ENCODE measurements at places on chromosomes 13 and 19.

DNA sequence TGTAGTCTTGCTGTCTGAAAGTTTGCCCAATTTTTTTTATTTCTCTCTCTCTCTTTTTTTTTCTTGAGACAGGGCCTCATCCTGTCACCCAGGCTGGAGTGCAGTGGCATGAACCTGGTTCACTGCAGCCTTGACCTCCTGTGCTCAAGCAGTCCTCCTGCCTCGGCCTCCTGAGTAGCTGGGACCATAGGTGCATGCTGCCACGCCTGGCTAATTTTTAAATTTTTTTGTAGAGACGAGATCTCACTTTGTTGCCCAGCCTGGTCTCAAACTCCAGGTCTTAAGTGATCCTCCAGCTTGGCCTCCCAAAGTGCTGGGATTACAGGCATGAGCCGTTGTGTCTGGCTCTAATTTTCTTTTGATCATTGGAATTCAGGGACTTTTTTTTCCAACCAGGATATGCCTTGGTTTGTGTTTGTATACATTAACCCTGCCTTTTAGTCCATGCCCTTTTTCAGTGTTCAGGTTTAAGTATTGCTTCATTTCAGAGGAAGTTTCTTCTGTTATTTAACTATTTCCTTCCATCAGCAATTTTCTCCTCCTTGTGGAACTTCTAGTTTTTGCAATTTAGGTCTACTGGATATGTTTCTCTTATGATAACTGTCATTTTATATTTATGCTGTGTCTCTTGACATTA lies 201.4 kb downstream of the PCCA start:
- peaks cover 2% of the 10 kb centered on the region for H3K27me3 ChIP-seq
- H3K36me3 ChIP-seq: peaks cover 2% of the 10 kb centered on the region
- no peak overlapping the region for H3K27ac ChIP-seq
- DNase-seq: no peak

GRCh38 chr19:18171605-18172327 lies 1.8 kb upstream of the IFI30 start:
- H3K36me3 ChIP-seq: peaks cover 26% of the 10 kb centered on the region
- peak overlapping the region; percentile 69 for H3K27ac ChIP-seq
- no peak overlapping the region for H3K4me3 ChIP-seq
- H3K4me1 ChIP-seq: peaks cover 26% of the 10 kb centered on the region
- no peak for DNase-seq

DNA sequence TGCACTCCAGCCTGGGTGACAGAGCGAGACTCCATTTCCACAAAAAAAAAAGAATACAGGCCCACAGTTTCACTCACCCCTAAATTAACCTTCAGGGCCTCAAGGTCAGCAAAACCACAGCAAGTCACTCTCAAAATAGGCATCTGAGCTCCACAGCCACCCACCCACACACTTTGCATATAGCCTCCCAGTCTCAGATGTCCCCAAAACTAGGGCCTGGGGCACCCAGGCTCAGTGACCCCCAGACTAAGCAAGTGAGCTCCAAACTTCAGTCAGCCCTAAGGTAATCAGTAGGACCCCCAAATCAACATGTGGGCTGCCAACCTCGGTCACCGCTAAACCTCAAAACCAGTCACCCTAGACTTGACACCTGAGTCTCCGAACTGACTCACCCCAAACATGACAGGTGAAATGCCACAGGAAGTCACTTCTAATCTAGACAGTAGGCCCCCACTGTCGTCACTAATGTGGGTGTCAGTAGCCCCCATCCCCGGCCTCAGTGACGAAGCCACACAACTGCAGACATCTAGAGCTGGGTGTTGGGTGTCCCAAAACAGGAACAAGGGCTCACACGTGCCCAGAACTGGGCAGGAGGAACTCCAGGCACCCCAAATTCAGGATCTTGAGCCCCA lies 13.9 kb downstream of the RABAC1 start:
- H3K27ac ChIP-seq: peak overlapping the region; percentile 99
- H3K4me3 ChIP-seq: peak overlapping the region; percentile 76
- peaks cover 2% of the 10 kb centered on the region for H3K36me3 ChIP-seq
- H3K4me1 ChIP-seq: peaks cover 49% of the 10 kb centered on the region
- peak; percentile 90 for DNase-seq

- no peak for DNase-seq
- no peaks in the 10 kb centered on the region for H3K36me3 ChIP-seq
- H3K27ac ChIP-seq: no peak overlapping the region
- H3K4me3 ChIP-seq: no peak overlapping the region
- H3K4me1 ChIP-seq: no peaks in the 10 kb centered on the region
Observed at GRCh38 chr13:46953331-46953730, 56.5 kb upstream of the HTR2A start.

GRCh38 chr13:98556968-98557631 lies 19.8 kb downstream of the STK24 start:
- peak overlapping the region; percentile 51 for H3K27ac ChIP-seq
- no peaks in the 10 kb centered on the region for H3K27me3 ChIP-seq
- peaks cover 25% of the 10 kb centered on the region for H3K36me3 ChIP-seq
- H3K4me1 ChIP-seq: peaks cover 65% of the 10 kb centered on the region

DNA sequence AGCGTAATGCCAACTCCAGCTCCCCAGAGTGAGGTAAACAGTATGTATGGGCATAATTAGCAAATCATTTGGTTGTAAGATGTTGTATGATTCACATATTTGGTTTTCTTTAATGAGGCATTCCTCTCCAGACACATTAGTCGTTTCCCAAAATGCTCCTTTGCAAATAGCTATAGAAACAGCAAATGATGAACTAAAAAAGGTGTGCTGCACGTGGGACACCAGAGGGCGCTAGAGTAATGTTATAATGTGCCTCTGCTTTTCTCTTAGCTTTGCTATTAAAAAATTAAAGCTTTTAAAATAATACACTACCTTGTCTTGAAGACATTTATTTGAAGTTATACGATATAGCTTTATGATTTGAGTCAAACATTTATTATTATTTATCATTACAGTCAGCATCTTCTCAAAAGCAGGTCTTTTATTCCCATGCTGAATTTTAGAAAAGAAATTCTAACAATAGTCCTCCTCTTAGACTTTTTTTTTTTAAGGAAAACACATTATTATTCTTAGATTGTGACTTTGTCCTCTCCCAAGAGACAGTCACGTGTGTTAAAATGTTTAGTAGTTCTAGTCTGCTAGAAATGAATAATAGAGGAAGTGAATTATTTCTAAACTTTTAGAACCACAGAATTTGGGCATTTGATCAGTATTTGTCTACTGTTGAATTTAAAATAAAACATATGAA lies 121.6 kb upstream of the FRY start:
- peak; percentile 86 for DNase-seq
- no peak overlapping the region for H3K4me3 ChIP-seq
- no peaks in the 10 kb centered on the region for H3K36me3 ChIP-seq
- peaks cover 31% of the 10 kb centered on the region for H3K27me3 ChIP-seq
- H3K27ac ChIP-seq: no peak overlapping the region

DNA sequence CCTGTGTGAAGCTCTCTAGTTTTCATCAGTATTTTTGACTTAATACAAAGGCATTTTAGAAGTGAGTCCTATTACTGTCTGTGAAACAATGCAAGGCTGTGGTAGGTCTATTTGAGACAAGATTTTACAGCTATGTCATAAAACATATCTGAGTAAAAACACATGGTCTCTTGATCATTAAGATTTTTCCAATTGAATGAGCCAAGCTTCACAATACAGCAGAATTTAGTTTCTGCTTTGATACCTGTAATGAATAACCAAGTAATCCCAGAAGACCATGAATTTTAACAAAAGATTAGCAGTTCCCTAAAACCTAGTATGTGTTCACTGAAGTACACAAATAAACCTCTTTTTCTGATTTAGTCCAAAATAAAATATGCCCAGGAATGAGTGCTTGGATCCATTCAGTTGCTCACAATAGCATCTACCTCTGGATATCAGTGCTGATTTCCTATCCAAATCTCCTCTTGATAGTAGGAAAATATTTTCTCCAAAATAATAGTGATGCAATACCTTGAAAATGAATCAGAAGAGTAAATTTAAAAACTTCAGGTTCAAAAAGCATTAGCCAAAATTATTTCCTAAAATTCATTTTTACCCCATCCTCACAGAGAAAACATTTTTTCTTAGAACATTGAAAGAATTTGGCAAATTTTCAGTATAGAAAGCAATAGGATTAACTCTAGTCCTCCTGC lies 533.5 kb upstream of the SGCG start:
- no peaks in the 10 kb centered on the region for H3K27me3 ChIP-seq
- H3K36me3 ChIP-seq: no peaks in the 10 kb centered on the region
- DNase-seq: no peak
- H3K4me3 ChIP-seq: no peak overlapping the region
